ENCODE measurements at places on chromosomes 13 and 19. TPM values are rescaled to one million over a fixed set of nuclear protein-coding genes. Genes with fewer than 3 reads are reported as not detected.

ZNF560 gene
- not detected for total RNA-seq

BEST2 gene
- 0.55 TPM for total RNA-seq

ATP8A2 gene
- total RNA-seq, result 17.1 TPM

DGKH gene
- total RNA-seq, result 19.7 TPM

MRPL54 gene
- total RNA-seq, result 36.6 TPM

TDRD12 gene
- total RNA-seq, result 0.44 TPM

PRSS57 gene
- total RNA-seq, result not detected

MAG gene
- total RNA-seq, result 1.2 TPM

KLK1 gene
- total RNA-seq, result not detected

SH2D3A gene
- 1.5 TPM for total RNA-seq

C13orf46 gene
- total RNA-seq, result 1.7 TPM

FAM216B gene
- total RNA-seq, result 0.55 TPM

ELSPBP1 gene
- 1.5 TPM for total RNA-seq

CGB3 gene
- total RNA-seq, result not detected

ZNF112 gene
- 24.4 TPM for total RNA-seq

TEX101 gene
- total RNA-seq, result 0.55 TPM

GPC5 gene
- total RNA-seq, result 31.8 TPM

AP2S1 gene
- total RNA-seq, result 48.4 TPM

CEACAM4 gene
- total RNA-seq, result 0.44 TPM

RUBCNL gene
- 7.3 TPM for total RNA-seq

USHBP1 gene
- total RNA-seq, result 5.5 TPM

ATP8B3 gene
- 2.1 TPM for total RNA-seq

KLK2 gene
- total RNA-seq, result not detected

PSG7 gene
- total RNA-seq, result not detected

PTH2 gene
- total RNA-seq, result not detected

SYT3 gene
- 6.8 TPM for total RNA-seq

FBXO17 gene
- total RNA-seq, result 25.0 TPM

RBM42 gene
- 42.9 TPM for total RNA-seq

ZNF154 gene
- 33.0 TPM for total RNA-seq

ZNF77 gene
- 7.6 TPM for total RNA-seq

SLC6A16 gene
- 0.93 TPM for total RNA-seq

ZNF625 gene
- total RNA-seq, result 30.7 TPM

ZNF823 gene
- total RNA-seq, result 16.1 TPM

CD70 gene
- 1.8 TPM for total RNA-seq
